ENCODE measurements at places on chromosomes 1 and 21. TPM values are rescaled to one million over a fixed set of nuclear protein-coding genes. Genes with fewer than 3 reads are reported as not detected.

GRCh38 chr1:25243907-25244306, 3.3 kb downstream of the RSRP1 start:
- DNase-seq: no peak
- peak overlapping the region; percentile 61 for H3K4me3 ChIP-seq
- H3K27ac ChIP-seq: no peak overlapping the region

The IVNS1ABP gene
- 225 TPM for total RNA-seq

DNA sequence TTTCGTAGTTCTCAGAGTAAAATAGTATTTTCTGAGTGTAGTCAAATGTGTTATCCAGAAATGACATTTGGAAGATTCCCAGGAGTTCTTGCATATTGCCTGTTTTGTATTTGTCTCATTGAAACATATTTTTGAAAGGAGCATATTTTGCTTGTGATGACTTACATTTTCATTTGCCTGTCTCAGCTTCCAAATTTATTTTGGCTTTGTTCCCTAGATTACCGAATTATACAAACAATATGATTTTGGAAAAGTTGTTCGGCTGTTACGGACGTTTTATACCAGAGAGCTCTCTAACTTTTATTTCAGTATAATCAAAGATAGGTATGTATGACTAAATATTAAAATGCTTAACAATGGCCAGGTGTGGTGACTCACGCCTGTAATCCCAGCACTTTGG, 46.0 kb downstream of the IARS2 start:
- no peaks in the 10 kb centered on the region for H3K27me3 ChIP-seq
- H3K36me3 ChIP-seq: peaks cover 33% of the 10 kb centered on the region
- H3K4me1 ChIP-seq: peaks cover 14% of the 10 kb centered on the region
- H3K27ac ChIP-seq: no peak overlapping the region

DNA sequence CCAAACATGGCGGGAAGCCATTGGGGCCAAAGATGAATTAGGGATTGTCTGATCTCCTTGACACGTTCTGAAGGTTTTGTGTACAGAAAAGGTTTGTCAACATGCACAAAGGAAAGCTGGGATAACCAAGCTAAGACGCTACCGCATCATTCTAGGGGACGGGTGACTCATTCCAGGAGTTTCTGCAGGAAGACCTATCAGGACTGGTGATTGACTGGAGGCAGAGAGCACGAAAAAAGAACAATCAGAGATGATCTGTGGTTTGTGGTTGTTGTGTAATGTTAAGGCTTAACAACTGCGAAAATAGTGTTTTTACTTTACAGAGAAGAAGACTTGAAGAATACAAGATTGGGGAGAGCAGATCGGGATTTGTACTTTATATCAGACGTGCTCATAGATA, 22.2 kb upstream of the ERG start:
- DNase-seq: no peak
- peaks cover 12% of the 10 kb centered on the region for H3K4me1 ChIP-seq
- H3K4me3 ChIP-seq: no peak overlapping the region
- H3K27me3 ChIP-seq: peaks cover 21% of the 10 kb centered on the region

DNA sequence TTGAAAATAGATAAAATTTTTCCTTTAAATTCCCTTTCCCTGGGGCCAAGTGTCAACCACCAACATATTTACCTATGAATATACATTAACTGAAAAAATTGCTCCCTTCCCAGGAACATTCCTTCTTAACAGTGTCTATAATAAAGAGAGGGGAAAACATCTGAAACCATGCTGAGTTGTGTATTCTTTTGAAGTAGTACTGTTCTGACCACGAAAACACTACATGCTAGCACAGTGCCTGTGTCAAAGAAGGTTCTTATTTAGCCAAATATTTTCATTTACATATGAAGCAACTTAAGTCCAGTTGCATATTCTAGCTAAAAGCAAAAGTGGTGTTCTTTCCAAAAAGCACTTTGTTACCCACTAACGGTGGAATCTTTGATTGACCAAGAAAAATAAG, 311.2 kb downstream of the VAV3 start:
- H3K27me3 ChIP-seq: peaks cover 2% of the 10 kb centered on the region
- no peak for DNase-seq
- no peaks in the 10 kb centered on the region for H3K36me3 ChIP-seq
- no peak overlapping the region for H3K27ac ChIP-seq

The TMPRSS2 gene
- not detected for total RNA-seq

- peaks cover 10% of the 10 kb centered on the region for H3K27me3 ChIP-seq
- H3K4me1 ChIP-seq: no peaks in the 10 kb centered on the region
- no peak overlapping the region for H3K27ac ChIP-seq
Measured at GRCh38 chr1:34896612-34897011, 32.8 kb downstream of the DLGAP3 start.

The LYPD8 gene
- not detected for total RNA-seq

The ADCY10 gene
- not detected for total RNA-seq

DNA sequence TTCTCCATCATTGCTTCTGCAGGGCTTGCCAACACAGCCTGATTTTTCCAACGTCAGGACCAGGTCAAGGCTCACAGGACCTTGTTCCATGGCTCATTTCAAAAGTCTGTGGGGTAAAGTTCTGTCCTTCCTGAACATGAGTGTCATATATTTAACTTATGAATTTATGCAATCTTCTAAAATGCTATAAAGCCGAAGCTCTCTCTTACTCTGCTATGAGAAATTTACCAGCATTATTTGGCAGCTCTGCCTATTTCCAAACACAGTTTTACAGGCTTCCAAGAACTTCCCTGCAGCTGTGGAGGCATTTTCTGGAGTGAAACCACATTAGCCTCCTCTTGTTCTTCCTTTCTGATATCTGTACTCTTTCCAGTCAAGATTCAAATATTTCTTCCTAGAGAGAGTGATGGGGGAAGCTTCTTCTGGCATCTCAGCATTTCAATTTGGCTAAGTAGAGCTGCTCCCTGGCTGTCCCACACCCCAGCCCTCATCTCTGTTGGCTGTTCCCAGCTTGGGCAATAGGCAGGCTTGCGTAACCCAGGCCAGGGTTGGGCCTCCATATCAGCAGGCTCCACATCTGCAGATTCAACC, 15.6 kb upstream of the HMGCS2 start:
- H3K27me3 ChIP-seq: peaks cover 29% of the 10 kb centered on the region
- peak overlapping the region; percentile 18 for H3K27ac ChIP-seq
- H3K4me1 ChIP-seq: peaks cover 61% of the 10 kb centered on the region
- no peak overlapping the region for H3K4me3 ChIP-seq

DNA sequence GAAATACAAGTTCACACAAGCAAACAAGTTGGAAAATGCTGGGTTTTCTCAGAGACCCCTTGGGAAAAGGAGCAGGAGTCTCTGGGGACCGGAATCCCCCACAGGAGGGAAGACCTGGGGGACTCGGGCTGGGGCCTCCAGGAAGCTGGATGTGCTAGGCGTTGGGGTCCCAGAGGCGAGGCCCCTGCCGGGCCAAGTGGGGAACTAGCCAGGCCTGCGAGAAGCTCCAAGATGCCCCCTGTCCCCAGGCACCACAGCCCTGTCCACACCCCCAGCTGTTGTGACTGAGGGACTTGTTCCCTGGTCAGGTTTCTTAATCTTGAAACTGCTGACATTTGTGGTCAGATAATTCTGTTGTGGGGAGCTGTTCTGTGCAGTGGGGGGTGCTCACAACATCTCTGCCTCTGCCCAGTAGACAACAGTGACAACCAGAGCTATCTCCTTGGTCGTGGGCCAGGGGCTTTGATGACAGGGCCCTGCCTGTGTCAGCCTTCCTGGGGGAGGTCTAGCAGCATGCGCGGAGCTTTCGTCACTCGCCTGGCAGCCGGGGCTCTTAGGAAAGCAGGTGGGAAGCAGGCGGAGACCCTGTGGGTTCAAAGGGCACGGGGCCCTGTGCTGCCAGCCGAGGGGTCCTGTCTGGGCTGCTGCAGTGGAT, 126.4 kb upstream of the ARHGEF16 start:
- H3K27me3 ChIP-seq: no peaks in the 10 kb centered on the region
- no peak overlapping the region for H3K27ac ChIP-seq
- DNase-seq: no peak
- H3K4me1 ChIP-seq: no peaks in the 10 kb centered on the region

The GPR25 gene
- total RNA-seq: not detected

DNA sequence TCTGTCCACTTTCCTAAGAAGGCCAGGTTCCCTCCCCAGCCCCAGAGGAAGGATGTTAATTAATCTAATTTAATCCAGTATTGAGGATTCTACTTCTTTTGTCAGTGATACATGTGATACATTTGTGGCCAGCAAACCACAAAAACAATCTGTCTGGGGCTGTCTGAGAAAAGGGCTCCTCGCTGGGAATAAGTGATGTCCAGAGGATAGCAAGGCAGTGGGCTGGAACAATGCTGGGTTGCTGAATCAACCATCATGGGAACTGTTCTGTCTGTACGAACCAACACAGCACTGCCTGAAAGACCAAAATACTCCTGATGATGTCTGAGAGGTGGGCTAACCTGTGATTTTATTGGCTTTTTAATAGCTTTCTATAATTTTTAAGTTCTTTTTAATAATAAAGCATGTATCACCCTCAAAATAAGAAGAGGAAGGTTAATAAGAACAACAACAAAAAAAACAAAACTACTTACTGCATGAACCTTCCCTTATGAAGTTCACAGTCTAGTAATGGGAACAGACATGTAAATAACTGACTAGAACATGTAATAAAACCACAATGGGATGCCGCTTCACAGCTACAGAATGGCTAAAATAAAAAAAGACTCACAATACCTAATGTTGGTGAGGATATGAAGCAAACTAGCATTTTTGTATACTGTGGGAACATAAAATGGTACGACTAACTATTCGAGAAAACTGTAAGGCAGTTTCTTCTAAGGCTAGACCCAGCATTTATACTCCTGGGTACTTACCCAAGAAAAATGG, 11.4 kb upstream of the ADAR start:
- H3K27me3 ChIP-seq: no peaks in the 10 kb centered on the region
- H3K4me1 ChIP-seq: peaks cover 69% of the 10 kb centered on the region
- DNase-seq: no peak
- H3K4me3 ChIP-seq: no peak overlapping the region

DNA sequence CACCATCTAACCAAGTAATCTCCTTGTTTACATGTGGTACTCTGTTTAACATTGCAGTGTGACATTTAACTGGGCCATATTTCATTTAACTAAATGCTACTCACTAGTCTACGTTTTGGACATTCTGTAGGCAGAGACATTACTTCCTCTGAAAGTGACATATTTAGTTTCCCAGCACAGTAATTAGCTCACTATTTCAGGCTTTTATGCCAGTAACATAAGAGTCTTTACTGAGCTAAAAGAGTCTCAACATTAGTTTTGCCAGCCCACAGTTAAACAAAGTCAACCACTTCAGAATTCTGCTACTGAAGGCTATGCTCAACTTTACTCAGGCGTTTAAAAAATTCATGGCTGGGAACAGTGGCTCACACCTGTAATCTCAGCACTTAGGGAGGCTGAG, 2.6 kb upstream of the TNFRSF9 start:
- H3K36me3 ChIP-seq: peaks cover 13% of the 10 kb centered on the region
- H3K4me3 ChIP-seq: peak overlapping the region; percentile 53
- DNase-seq: no peak
- peak overlapping the region; percentile 32 for H3K27ac ChIP-seq
- H3K27me3 ChIP-seq: peaks cover 10% of the 10 kb centered on the region

- peaks cover 21% of the 10 kb centered on the region for H3K4me1 ChIP-seq
- H3K36me3 ChIP-seq: peaks cover 2% of the 10 kb centered on the region
- DNase-seq: no peak
- H3K27me3 ChIP-seq: no peaks in the 10 kb centered on the region
- H3K27ac ChIP-seq: no peak overlapping the region
Measured at GRCh38 chr1:160727316-160727640, 11.8 kb upstream of the SLAMF7 start.

- no peak overlapping the region for H3K27ac ChIP-seq
- H3K36me3 ChIP-seq: no peaks in the 10 kb centered on the region
- no peak overlapping the region for H3K4me3 ChIP-seq
- H3K4me1 ChIP-seq: peaks cover 8% of the 10 kb centered on the region
- no peak for DNase-seq
Measured at GRCh38 chr1:157234705-157235273, 96.6 kb upstream of the ETV3 start.

DNA sequence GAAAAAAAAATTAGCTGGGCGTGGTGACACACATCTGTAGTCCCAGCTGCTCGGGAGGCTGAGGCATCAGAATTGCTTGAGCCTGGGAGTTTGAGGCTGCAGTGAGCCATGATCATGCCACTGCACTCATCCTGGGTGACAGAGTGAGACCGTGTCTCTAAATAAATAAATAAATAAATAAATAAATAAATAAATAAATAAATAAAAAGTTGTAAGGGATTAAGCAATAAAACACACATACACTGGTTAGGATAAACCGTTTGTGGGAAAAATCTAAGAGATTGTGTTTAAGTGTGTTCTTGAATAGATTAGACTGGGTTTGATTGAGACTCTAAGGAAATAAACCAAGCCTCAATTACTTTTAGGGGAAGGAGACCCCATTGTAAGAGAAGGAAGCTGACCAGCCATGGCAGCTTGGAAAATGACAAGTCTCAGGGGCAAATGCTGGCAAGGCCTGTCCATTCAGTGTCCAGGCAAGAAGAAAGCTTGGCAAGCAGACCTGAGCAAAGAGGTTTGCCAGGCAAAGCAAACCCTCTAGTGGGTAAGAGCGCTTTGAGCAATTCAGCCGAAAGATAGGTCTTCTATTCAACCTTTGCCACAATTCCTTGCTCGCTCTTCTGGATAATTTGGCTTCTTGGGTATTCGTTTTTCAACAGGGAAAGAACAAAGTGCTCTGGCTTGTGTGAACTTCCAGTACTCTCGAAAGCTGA, 106.9 kb upstream of the SERBP1 start:
- peaks cover 6% of the 10 kb centered on the region for H3K27me3 ChIP-seq
- DNase-seq: no peak
- H3K4me3 ChIP-seq: no peak overlapping the region
- no peaks in the 10 kb centered on the region for H3K4me1 ChIP-seq

DNA sequence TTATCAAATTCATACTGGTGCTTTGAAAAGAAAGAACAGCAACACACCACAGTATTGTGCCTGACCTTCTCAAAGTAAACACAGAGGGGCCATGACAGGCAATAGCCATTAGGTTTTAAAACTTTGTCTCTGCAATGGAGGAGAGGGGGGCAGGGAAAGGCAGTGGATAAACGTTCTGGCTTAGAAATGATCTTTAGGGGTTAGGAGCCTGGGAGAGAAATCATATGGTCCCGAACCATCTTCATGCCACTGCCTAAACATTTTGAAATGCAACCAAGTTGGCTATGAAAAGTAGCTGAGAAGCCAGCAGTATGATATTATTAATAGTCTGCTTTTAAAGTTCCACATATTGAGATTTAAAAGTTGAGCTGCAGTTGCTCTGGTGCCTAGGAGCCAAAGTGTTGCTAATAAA, 39.8 kb downstream of the PLPP3 start:
- no peak overlapping the region for H3K27ac ChIP-seq
- H3K4me1 ChIP-seq: no peaks in the 10 kb centered on the region
- H3K36me3 ChIP-seq: no peaks in the 10 kb centered on the region
- H3K4me3 ChIP-seq: no peak overlapping the region
- no peaks in the 10 kb centered on the region for H3K27me3 ChIP-seq
- no peak for DNase-seq

DNA sequence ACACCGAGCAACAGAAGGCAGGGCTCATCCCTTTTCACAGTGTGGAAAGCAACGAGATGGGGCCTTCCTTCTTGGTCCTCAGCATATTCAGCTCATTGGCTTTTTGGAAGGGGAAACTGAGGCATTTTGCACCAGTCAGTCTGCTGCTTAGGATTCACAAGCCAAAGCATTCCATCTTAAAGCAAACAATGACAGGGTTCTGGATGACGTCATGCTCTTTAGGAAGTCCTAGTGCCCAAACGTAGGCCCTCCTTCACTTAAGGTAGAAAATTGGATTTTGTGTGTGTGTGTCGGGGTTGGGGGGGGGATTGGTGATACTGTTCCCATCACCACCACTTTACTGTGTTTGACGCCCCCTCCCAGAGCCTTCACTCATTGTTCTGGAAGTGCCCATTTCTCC, 101.6 kb downstream of the SELENOF start:
- H3K4me3 ChIP-seq: no peak overlapping the region
- no peak overlapping the region for H3K27ac ChIP-seq
- no peak for DNase-seq
- H3K27me3 ChIP-seq: peaks cover 5% of the 10 kb centered on the region
